HS-5 (cell line): ENCODE measurements at places on chromosomes 12 and 14.

DNA sequence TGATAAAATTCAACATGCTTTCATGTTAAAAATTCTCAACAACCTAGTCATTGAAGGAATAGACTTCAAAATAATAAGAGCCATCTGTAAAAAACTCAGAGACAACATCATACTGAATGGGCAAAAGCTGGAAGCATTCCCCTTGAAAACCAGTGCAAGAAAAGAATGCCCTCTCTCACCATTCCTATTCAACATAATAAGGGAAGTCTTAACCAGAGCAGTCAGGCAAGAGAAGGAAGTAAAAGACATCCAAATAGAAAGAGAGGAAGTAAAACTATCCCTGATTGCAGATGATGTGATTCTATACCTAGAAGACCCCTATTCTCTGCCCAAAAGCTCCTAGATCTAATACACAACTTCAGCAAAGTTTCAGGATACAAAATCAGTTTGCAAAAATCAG, 52.9 kb downstream of the APOBEC1 start:
- DNase-seq = no peak

- DNase-seq = no peak
Measured at GRCh38 chr12:102413396-102413795, 67.0 kb downstream of the IGF1 start.

- DNase-seq = peak; percentile 90
Measured at GRCh38 chr12:17928708-17929366, 161.2 kb downstream of the RERGL start.

DNA sequence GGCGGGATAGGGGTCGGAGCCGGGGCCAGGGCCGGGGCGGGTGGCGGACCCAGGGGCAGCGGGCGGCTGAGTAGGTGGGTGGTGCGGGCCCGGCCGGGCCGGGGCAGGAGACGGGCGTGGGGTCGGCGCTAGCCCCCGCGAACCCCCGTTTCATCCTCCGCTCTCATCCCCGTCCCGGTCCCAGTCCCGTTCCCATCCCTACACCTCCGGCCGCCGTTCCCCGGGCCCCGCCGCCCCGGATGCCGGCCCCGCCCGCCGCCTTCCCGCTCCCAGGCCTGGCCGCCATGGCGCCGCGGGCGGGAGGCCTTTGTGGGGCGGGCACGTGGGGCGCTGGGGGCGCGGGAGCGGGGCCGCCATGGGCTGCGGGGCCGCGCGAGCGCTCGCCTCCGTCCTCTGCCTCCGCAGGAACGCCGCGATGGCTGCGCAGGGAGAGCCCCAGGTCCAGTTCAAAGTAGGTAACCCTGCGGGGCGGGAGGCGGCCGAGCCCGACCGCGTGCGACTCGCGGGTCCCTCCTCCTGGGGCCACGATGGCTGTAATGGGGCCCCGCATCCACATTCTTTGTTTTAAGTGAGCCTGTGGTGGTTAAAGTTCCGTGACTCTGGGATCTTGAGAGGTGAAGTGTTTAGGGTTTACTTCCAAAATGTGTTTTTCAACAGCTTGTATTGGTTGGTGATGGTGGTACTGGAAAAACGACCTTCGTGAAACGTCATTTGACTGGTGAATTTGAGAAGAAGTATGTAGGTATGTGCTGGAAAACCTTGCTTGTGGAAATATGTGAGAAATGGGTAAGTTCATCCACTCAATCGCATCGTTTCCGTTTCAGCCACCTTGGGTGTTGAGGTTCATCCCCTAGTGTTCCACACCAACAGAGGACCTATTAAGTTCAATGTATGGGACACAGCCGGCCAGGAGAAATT, 572 bp downstream of the RAN start:
- DNase-seq = no peak
